ENCODE measurements at places on chromosomes 7 and 10.

- DNase-seq = no peak
Measured at GRCh38 chr10:22657024-22657423, 57.4 kb downstream of the PIP4K2A start.

DNA sequence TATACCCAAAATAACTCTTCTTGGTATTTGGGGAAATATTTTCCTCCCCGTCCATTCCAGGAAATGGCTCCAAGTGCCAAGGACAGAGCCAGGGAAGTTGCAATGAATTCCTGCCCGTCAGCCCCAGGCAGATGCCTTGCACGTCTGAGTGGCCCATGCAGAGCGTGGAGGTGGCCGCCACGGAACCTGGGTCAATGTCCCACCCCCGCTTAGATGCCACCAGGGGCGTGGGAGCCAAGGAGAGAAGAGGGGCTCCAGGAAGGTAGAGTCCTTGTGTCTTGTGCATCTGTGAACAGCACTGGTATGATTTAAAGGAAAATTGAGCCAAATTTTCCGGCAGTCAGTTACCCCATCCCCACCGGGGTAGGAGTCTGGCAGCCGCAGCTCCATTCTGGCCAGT lies 1.6 kb downstream of the LEP start:
- DNase-seq = no peak

DNA sequence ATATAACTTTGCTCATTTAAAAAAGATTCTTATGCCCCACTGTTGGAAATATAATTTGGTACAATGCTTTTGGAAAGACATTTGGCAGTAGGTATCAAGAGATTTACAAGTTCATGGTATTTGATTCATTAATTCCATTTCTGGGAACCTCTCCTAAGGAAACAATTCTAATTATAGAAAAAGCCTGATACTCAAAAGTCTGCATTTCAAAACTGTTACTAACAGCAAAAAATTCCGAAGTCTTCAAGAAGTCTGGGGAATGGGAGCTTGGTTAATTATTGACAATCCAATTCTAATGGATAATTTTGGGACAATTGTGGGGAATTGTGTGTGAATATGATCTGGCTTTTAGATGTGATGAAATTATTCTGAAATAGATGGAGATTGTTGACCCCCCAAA lies 59.6 kb downstream of the HDAC9 start:
- no peak for DNase-seq

- DNase-seq = no peak
Measured at GRCh38 chr7:120052884-120053382, 220.0 kb upstream of the KCND2 start.

DNA sequence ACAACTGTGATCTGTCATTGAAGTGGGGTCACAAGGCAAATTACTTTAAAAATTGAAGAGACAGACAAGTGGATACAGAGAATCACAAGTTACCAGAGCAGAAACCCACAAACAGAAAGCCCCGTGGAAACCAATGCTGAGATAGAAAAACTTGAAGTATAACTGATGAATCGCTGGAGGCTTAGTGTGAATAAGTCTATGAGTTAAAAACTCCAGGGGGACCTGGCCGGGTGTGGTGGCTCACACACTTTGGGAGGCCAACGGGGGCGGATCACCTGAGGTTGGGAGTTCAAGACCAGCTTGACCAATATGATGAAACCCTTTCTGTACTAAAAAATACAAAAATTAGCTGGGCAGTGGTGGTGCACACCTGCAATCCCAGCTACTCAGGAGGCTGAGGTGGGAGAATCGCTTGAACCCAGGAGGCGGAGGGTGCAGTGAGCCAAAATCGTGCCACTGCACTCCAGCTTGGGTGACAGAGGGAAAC lies 69.7 kb upstream of the ZNRF2 start:
- no peak for DNase-seq

GRCh38 chr10:33112831-33113455 lies 154.9 kb upstream of the ITGB1 start:
- DNase-seq = no peak

DNA sequence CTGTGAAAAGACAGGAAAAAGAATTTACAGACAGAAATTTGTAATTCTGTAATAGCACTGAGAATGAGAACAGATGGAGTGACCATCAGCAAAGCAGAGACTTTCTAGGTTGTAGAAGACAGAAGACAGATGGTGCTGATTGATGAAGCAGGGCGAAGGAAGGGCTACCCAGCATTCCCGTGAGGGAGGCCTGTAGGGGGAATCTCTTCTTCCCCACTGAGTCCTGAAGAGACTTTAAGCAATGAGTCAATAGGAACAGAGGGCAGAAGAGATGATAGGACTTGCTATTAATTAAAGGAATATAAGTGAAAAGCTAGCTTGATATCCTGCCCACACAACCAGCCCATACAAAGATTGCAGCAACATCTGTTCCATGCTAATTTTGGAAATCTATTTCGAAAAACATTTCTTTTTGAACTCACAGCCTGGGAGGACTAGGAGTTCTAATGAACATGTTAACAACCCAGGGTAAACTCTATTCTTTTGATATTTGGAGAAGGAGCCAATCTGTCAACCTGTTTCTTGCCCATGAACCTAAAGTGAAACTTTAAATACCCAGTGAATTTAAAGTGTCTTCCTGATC lies 44.1 kb downstream of the RALA start:
- DNase-seq = no peak

DNA sequence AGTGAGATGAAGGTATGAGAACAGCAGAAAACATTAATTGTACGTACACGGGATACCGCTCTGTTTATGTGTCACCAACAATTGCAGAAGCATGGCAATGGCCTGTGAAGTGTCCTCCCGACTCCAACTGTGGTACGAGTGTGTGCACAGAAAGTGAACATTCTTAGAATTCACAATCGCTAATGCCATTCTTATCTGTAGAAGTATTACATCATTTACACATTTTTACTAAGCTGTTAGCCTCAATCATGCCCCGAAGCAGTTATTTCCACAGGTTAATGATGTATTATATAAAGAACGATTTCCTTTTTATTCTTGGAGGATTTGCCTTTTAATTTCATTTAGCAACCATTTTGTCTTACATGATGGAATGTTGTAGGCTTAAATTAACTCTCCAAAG lies 103.4 kb downstream of the EVX1 start:
- no peak for DNase-seq

- DNase-seq = no peak
Measured at GRCh38 chr10:115606086-115606485, 512.9 kb downstream of the ATRNL1 start.

DNA sequence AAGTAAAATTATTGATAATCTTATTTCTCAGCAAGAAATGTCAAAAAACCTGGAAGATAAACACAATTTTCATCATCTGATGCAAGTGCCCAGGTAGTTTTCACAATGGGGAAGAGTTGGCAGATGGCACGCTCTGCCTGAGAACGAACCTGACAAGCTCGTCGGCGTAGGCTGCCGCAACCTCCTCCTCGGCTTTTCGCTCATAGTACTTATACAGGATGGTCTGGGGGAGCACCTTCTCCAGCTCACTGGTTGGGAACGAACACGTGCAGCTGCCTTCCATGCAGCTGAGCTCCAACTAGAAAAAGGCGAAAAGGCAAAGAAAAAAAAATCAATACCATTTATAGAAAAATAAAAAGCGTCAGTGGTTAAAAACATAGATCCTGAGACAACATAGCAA lies 68.9 kb downstream of the RNF216 start:
- no peak for DNase-seq

DNA sequence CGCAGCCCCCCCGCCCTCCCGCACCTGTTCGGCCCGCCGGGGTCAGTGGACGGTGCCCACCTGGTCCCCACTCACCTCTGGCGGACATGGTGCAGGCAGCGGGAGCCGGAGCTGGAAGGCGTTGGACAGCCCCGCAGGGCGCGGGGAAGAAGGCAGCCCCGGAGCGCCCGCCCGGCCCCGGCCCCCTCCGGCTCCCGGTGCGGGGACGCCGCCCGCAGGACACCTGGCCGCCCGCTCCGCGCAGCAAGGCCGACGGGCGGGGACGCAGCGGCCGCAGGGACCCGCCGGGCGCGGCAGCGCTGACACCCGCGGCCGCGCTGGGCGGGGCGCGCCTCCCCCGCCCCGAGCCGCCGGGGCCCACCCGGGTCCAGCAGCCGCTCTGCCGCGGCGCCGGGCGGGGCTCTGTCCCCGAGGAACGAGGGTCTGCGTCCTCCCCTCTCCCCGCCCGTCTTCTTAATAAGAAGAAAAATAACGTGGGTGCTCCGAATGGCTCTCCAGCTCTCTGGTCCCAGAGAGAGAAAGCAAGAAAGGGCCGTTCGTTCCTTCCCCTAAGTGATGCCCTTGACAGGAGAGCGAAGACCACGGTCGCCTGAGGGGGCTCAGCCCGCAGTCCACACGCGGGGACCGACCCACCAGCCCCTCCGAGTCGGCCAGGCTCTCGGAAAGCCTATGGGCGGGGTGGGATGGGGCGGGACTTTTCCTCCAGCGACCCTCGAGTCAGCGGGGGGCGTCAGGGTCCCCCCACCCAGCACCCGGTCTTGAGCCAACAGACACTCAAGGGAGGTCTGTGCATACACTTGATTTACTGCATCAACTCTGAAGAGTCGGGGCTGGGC lies 53.4 kb upstream of the FHIP2A start:
- peak; percentile 10 for DNase-seq

DNA sequence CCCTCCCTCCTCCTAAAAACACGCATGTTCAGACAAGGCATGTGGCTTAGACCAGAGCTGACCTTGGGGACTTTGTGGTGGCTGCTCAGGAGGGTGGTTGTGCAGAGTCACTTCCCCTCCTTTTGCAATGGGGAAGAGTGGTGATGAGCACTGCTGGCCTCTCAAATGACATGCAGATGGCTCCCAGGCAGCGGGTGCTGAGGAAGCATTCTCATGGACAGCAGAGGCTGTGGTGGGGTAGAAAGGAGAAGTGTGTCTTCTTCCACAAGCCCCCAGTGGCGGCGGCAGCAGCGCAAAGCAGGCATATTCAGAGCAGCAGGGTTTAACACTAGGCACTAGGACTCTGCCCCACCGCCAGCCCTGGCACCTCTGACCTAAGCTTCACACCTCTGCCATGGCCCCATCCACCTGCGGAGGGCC lies 105.9 kb upstream of the ANLN start:
- DNase-seq = peak; percentile 27

DNA sequence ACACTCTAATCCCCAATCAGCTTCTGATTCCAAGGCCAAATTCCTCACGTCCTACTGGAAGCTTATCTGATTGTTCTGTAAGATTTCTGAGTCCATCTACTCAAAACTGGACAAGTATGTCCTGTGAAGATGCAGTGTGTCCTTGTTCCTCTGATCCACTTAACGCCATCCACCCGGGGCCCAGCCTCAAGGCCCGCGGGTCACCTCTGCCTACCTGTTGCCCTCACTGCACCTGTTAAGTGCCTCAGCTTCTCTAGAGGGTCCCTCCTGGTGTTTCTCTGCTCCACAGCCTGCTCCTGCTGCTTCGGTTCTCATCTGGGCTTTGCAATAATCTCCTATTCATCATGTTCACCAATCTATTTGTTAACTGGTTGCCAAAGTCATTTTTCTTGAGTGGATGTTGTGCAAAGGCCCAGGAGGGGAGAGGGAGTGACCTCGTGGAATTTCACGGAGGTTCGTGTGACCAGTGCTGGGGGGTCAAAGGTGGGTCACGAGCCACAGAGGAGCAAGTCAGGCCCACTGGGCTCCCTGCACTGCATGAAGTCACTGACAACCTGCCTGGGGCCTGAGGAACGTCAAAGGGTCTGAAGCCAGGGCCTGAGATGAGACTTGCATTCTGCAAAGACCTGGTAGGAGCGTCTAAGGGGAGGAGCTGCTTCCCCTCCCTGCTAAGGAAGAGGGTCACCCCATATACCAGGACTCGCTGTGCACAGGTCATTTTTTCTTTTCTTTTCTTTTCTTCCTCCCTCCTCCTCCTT lies 338.1 kb downstream of the WDR37 start:
- no peak for DNase-seq

GRCh38 chr10:90470966-90471365 lies 386.9 kb downstream of the HTR7 start:
- DNase-seq = no peak

GRCh38 chr7:122802301-122802751 lies 83.9 kb downstream of the CADPS2 start:
- no peak for DNase-seq

DNA sequence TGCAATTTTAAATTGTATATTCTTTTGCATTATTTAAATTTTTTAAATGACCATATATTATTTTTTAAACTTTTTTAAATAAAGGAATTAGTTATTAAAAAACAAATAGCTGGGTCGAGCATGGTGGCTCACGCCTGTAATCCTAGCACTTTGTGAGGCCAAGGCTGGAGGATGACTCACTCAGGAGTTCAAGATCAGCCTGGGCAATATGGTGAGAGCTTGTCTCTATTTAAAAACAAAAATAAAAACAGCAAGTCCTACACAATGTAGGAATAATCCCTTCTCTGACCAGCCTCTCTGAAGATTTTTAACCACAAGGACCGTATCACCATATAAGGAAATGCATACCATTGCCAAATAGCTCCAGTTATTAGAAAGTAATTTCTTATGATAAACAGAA lies 19.6 kb downstream of the NOC3L start:
- DNase-seq = no peak

- no peak for DNase-seq
Measured at GRCh38 chr10:109029870-109030269, 893.4 kb downstream of the XPNPEP1 start.

- DNase-seq = no peak
Measured at GRCh38 chr7:112982441-112983063, 104.1 kb downstream of the GPR85 start.

GRCh38 chr10:119309423-119309770 lies 102.0 kb downstream of the GRK5 start:
- no peak for DNase-seq

Measured in activated CD4-positive, alpha-beta T cell treated with anti-CD3 and anti-CD28 coated beads for 36 hours (primary cell).